Activated naive CD4-positive, alpha-beta T cell (primary cell): ENCODE measurements at places on chromosomes 12 and 14.

DNA sequence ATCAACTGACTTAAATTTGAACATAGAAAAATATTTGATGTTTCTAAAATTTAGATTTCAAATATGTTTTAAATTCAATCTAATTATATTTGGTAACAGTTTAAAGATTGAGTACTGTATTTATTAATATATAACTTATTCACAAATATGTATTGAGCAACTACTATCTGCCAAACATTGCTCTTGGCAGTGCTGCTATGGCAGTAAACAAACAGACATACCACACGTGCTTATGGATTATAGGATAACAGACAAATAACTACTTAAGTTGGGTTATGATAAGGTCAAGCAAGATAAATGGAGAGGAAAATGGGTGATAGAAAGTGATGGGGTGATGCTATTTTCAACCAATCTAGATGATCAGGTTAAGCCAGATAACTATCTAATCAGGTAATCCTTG lies 538.1 kb downstream of the C12orf50 start:
- no peak for DNase-seq

- DNase-seq, result no peak
These were observed 90.2 kb upstream of the USP44 start for GRCh38 chr12:95641299-95641952.

DNA sequence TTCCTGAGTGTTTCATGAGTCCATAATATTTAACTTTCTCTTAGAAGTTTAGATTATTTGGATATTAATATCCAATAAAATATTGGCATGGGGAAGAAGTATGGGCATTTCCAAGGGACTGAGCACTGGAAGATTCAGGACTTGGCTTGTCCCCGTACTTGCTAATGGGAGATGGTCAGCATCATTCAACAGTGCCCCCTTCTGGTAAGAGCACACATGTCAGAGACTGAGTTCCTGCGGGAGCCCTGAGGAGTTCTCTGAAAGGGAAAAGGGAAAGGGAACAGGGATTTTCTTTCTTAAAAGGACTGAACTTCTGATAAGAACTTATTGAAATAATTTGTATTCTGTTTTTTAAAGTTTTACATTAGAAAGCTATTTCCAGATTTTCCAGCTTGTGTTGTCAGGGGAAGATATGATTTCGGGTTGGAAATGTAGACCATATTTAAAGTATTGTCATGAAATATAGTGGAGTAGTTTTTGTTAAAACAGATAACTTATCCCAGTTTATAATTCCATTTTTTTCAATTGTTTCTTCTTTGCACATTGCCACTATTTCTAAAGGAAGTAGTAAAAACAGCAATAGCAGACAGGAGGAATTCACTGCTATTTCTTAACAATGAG lies 59.8 kb upstream of the C12orf71 start:
- DNase-seq, result no peak

DNA sequence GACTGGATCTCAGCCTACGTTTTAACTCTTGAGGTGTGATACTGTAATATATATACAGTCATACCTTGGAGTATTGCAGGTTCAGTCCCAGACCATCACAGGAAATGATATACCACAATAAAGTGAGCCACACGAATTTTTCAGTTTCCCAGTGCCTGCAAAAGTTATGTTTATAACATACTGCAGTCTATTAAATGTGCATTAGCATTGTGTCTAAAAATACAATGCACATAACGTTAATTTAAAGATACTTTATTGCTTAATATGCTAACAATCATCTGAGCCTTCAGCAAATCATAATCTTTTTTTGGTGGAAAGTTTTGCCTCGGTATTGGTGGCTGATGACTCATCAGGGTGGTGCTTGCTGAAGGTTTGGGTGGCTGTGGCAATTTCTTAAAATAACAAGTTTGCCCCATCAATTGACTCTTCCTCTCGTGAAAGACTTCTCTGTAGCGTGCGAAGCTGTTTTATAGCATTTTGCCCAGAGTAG lies 18.9 kb downstream of the PYROXD1 start:
- DNase-seq, result no peak

DNA sequence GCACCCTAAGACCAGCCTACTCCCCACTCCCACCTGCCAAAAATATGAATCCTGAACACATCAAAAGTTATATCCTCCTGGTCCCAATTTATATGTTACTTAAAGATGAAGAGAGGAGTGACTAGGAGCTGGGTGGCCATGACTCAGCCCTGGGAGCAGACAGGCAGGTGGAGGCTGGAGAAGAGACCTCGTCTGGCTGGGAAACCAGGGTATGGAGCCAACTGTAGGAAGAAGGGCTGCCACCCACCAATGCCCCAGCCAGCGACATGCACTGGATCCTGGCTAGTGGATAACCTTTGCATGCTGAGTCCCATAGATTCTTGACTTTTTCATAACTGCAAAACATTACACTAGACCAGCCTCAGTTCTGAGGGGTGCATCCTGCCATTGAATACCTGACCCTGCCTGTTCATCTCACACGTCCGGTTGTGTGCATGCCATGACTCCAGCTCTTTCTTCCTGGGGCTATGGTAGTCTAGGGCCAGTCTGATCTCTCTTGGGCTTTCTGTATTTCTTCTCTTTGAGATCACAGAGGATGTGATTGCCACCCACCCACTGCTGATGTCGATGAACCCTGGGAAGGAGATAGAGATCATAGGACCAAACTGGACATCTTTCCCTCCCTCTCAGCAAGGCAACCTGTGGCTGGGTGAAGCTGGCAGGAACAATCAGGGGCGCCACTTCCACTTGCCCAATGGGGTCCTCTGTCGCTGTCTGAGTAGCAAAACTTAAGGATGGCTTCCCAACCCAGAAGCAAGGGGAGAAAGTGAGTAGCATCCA lies 69.6 kb upstream of the DDX11 start:
- DNase-seq, result no peak

- DNase-seq, result peak; percentile 36
These were observed 18.9 kb downstream of the PITPNM2 start for GRCh38 chr12:123131879-123132402.

DNA sequence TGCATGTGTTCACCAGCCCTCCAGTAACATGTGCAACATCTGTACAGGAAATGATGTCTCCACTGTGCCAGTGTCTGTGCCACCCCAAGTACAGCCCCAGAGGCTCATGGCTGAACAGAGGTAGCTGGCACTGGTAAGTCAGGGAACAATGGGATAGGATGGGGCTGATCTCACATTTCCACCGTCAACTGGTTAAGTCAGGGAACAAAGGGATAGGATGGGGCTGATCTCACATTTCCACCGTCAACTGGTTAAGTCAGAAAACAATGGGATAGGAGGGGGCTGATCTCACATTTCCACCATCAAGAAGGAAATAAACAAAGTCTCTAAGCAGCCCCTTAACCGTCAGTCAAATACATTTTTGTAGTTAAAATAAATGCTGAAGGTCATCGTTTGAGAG lies 246.6 kb downstream of the TMEM132D start:
- DNase-seq, result no peak

DNA sequence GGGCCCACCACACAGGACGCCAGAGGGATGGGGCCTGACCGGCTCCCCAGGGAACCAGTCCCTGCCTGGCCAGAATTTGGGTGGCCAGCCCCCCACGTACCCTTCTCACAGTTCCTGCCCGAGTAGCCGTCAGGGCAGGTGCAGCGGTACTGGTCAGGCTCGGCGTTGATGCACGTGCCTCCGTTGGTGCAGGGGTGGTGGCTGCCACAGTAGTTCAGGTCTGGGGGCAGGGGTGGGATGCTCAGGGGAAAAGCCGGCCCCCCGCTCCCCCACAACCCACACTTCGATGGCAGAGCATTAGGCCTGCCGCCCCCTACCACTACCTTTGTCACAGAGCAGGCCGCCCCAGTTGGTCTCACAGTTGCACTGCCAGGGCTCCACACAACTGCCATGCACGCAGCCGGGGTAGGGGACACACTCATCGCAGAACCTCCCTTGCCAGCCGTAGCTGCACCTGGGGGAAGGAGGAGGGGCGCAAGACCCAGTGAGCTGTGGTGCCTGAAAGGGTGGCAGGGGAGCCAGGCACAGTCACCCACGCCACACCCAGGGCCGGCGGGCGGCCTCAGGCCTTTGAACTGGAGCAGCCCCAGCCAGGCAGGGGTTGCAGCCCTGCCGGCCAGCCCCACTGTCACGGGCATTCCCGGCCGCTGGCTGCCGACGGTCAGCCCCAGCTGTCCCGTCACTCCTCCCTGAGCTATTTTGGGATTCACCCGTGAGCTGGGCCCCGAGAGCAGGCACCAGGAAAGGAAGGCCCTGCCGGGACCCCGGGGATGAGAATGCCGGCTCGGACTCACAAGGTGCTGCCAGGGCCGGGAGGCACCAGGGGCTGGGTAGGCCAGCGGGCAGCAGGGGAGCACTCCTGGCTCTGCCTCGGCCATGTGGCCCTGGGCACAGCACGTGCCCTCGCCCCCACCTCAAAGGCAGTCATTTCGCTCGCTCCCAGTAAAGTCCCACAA lies 16.5 kb downstream of the JAG2 start:
- DNase-seq, result no peak

DNA sequence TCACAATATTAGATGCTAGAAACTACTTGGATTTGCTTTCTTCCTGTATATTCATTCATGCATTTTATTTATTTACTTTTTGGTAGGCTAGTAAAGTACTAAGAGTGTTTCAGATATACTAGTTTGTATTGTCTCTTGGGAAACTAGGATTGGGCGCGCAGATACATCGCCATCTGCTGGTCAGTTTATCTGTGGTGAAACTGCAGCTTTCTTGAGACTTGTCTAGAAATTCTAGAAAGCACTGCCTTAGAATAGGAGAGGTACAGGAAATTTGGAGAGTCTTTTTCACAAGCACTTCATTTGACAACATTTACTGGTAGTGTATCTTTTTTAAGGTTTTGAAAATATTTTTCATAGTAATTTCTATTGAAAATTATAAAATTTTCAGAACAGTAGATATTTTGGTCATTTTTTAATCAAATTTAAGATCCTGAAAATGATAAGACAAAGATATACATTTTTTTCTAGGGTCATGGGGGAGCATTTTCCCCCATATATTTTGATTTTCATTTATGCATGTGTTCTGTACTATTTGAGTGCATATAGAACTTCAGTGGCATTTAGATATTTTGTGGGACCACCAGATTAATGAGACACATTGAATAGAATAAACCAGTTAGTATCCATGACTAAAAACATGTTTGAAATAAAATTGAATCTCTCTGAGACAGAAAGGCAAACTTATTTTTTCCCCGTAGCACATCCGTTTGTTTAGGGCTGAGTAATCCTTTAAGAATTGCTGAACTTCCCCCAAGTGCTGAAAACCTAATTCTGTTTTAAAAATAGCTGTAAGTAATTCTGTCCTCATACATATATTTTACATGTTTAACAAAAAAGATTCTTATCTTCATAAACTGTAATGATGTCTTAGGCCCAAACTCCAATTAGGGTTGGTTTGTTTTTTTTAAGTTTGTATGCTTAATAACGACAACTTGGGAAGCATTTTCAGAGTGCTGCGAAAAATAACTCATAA lies 44.5 kb downstream of the SLC38A6 start:
- DNase-seq, result no peak

DNA sequence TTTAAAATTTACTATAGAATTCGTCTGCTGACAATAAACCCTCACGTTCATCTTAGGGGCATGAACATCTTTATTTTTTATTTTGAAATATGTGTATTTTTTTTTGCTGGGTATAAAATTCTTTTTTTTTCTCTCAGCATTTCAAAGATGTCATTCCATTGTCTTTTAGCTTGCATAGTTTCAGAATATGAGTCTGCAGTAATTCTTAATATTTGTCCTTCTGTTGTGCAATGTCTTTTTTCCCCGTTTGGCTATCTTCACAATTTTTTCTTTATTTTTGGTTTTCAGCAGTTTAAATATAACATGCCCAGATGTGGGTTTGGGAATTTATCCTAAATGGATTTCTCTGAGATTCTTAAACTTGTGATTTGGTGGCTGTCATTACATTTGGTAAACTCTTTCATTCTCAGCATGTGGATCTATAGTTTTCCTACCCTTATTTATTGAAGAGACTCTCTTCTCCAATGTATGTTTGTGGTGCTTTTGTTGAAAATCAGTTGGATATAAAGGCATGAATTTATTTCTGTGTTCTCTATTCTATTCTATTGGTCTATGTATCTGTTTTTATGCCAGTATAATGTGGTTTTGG lies 37.8 kb upstream of the PLBD1 start:
- no peak for DNase-seq

- no peak for DNase-seq
These were observed 50.3 kb downstream of the ISCA2 start for GRCh38 chr14:74543771-74544438.

DNA sequence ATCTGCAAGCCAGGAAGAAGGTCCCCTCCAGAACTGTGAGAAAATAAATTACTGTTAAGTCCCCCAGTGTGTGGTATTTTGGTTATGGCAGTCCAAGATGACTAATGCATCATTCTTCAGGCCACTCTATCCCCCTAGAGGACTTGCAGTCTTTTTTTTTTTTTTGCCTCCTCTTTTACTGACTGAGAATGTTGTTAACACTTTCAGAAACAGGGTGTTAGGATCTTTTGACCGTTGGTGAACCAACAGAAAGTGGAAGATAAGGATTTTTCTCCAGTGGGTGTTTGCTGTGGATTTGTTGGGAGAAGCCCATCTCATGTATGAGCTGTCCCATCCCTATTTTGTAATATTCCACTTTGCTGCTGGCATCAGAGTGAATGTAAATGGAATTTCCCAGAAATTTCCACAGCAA lies 37.8 kb downstream of the MARK3 start:
- DNase-seq, result no peak

GRCh38 chr14:70359076-70359424 lies 433 bp downstream of the COX16 start:
- DNase-seq, result no peak

- DNase-seq, result no peak
These were observed 22.8 kb downstream of the CRACR2A start for GRCh38 chr12:3730111-3730510.

DNA sequence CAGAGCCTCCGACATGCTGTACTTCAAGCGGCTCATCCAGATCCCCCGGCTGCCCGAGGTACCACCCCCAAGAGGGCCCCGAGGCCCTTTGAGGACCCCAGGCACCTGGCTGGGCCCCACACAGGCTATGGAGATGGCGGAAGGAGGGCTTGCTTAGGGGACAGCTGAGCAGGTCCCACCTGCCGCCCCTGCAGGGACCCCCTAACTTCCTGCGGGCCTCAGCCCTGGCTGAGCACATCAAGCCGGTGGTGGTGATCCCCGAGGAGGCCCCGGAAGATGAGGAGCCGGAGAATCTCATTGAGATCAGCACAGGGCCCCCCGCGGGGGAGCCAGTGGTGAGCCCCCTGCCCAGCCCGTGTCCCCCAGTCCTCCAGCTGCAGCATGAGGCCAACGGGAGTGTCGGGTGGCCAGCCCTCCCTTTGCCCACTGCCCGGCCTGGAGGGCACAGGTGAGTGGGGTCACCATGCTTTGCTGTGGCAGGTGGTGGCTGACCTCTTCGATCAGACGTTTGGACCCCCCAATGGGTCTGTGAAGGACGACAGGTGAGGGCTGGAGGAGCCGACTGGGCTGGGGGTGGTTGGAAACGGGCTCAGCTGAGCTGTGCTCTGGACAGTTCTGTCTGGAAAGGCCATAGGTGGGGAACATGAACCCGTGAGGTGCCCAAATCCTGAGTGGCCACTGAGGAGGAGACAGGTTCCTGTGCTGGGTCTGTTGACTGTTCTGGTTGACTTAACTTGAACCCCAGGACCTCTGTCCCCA lies 20.0 kb downstream of the HIP1R start:
- DNase-seq, result no peak

- peak; percentile 17 for DNase-seq
These were observed 82.5 kb upstream of the EVL start for GRCh38 chr14:99982537-99983250.

- no peak for DNase-seq
These were observed 17.9 kb downstream of the FAM181A start for GRCh38 chr14:93945070-93945399.

- no peak for DNase-seq
These were observed 16.8 kb downstream of the EML1 start for GRCh38 chr14:99809859-99810558.
